ENCODE measurements at places on chromosomes 13 and 19. TPM values are rescaled to one million over a fixed set of nuclear protein-coding genes. Genes with fewer than 3 reads are reported as not detected.

GRCh38 chr13:78907006-78907405, 248.1 kb upstream of the OBI1 start:
- DNase-seq, result no peak

DNA sequence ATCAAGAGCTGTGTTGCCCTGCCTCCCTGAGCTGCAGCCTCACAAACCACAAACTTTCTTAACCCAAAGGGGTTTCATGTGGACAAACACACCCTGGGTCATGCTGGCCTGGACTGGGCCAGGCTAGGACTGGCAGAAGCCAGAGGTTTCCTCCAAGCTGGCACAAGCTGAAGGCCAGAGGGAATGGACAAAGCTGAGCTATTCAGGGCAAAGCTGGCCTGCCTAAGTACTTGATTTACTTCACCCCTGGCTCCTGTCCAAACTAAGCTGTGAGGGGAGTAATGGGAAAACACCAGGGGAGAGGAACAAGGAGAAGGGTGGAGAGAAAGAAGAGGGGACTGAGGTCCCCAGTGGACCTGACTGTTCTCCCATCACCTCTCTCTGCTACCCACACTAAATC, 6.2 kb downstream of the CPAMD8 start:
- no peak for DNase-seq

DNA sequence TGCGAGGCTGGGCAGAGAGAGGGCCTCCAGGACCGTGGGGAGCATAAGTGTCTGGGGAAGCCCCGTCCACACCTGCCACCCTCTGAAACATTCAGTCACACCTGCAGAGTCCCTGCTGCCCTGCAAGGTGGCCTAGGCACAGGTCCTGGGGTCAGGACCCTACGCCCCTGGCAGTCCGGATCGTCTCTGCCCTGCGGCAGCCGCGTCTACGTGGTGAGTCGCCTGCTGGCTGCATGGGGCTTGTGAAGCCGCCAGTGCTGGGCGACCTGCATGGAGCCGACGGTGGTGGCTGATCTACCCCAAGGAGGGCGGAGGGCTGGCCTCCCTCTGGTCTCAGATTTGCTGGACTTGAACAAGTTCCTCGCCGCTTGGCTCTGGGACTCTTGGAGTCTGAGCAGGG, 13.0 kb downstream of the FZR1 start:
- DNase-seq, result no peak

DNA sequence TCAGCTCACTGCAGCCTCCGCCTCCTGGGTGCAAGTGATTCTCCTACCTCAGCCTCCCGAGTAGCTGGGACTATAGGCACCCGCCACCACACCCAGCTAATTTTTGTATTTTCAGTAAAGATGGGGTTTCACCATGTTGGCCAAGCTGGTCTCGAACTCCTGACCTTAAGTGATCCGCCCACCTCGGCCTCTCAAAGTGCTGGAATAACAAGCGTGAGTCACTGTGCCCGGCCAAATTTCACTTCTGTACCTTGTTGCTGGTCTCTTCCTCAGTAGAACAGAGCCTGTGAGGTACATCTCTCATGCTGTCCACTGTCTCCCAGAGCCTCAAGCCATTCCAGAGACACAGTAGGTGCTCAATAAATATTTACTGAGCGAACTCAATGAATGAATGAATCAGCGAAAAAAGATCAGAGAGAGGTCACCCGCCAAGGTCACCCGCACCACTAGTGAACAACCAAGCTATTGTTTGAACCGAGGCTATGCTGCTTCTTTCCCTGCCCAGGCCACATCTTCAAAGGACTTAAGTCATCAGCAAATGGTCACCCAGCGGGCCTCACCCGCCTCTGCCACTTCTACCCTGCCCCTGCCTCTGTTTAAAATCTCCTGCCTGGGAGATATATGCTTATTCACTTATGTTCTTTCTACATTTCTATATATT, 9.3 kb downstream of the TMEM143 start:
- peak; percentile 69 for DNase-seq

- DNase-seq, result no peak
These were observed 970.5 kb downstream of the UQCRFS1 start for GRCh38 chr19:28242317-28242927.

OR4F17 gene
- total RNA-seq, result not detected

LACC1 gene
- 8.7 TPM for total RNA-seq

OLFM2 gene
- total RNA-seq, result 10.8 TPM

Measured in mucosa of gallbladder (tissue), 1 donor.